Smooth muscle cell of trachea (primary cell): ENCODE measurements at places on chromosomes 4 and X. TPM values are rescaled to one million over a fixed set of nuclear protein-coding genes. Genes with fewer than 3 reads are reported as not detected.

Gene CYLC1
- total RNA-seq: not detected in 2 replicates

Gene IRS4
- total RNA-seq: not detected in 2 replicates

Gene CT45A1
- total RNA-seq: not detected in 2 replicates

Gene BGN
- 10.5 and 57.7 TPM in 2 replicates for total RNA-seq

Gene APELA
- total RNA-seq: not detected in 2 replicates

Gene BEX5
- not detected in 2 replicates for total RNA-seq

Gene BMP3
- under 0.01 and 0.17 TPM in 2 replicates for total RNA-seq

Gene BDH2
- 54.4 and 73.6 TPM in 2 replicates for total RNA-seq

Gene LINC00632
- total RNA-seq: 1.7 and 7.3 TPM in 2 replicates

Gene GATA1
- total RNA-seq: not detected in 2 replicates

Gene TCEANC
- total RNA-seq: 2.6 and 3.3 TPM in 2 replicates

Gene TIGD4
- 0.17 and 0.29 TPM in 2 replicates for total RNA-seq

Gene CLDN22
- not detected in 2 replicates for total RNA-seq

Gene TLR6
- total RNA-seq: 1.3 and 2.5 TPM in 2 replicates

Gene DMRTC1B
- total RNA-seq: not detected in 2 replicates

Gene MAGEA4
- not detected in 2 replicates for total RNA-seq

Gene SULT1B1
- under 0.01 and 0.15 TPM in 2 replicates for total RNA-seq

Gene FBXW7
- total RNA-seq: 59.5 and 67.2 TPM in 2 replicates

Gene ADAMTS3
- 4.0 and 5.1 TPM in 2 replicates for total RNA-seq

Gene ASB9
- 1.2 and 2.5 TPM in 2 replicates for total RNA-seq

Gene STARD8
- total RNA-seq: 6.3 and 7.3 TPM in 2 replicates
